ENCODE measurements at places on chromosomes 6 and 20.

GRCh38 chr6:90860822-90861601 lies 274.1 kb upstream of the MAP3K7 start:
- no peak for DNase-seq

- DNase-seq: no peak
Observed at GRCh38 chr20:43430265-43431133, 27.2 kb upstream of the SRSF6 start.

DNA sequence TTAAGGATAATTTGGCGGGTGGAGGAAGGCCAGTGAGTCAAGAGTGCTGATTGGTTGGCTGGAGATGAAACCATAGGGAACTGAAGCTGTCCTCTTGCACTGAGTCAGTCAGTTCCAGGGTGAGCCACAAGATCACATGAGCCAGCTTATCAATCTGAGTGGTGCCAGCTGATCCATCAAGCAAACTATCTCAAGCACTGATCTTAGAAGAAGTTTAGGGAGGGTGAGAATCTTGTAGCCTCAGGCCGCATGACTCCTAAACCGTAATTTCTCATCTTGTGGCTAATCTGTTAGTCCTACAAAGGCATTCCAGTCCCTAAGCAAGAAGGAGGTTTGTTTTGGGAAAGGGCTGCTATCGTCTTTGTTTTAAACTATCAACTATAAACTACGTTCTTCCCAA lies 954.3 kb downstream of the KIF16B start:
- DNase-seq: no peak

GRCh38 chr6:37783856-37784584 lies 35.5 kb upstream of the ZFAND3 start:
- DNase-seq: peak; percentile 19

DNA sequence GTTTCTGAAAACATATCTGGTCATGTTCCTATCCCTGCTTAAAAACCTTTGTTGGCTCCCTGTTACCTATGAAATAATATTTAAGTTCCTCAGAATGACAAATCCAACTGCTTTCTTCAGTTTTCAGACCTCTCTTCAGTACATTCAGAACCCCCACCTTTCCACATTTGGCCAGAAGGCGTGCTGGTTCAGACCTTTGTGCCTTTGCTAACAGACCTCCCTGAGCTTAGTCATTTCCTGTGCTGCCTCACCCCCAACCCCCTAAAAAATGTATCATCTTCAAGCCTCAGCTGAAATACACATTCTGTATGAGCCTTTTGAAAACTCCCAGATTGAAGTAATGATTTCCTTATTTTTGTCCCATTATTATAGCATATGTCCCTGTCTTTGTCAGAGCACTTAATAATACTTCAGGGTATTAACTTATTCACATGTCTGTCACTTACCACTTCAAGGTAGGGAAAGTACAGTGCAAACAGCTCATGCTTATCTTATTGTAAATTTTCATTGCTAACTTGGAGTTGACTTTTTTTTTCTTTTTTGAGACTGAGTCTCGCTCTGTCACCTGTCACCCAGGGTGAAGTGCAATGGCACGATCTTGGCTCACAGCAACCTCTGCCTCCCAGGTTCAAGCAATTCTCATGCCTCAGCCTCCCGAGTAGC lies 19.7 kb downstream of the FAM217A start:
- no peak for DNase-seq

DNA sequence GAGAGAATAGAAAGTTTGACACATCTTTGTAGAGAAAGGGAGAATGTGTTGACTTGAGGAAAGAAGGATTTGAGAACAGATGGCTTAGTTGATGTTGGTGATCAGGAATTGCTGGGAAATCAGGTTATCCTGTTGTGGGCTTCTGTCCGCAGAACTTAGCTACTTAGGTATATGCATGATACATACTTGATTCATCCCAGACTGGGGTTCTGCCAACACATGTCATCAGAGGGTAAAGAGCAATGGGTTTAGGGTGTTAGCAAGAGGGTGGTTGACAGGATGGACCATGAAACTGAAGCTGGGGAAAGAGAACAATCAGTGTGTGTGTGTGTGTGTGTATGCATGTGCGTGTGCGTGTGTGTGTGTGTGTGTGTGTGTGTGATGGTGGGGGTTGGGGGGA lies 50.6 kb upstream of the NELFCD start:
- no peak for DNase-seq

- no peak for DNase-seq
Observed at GRCh38 chr20:33917831-33918525, 75.7 kb upstream of the RALY start.

DNA sequence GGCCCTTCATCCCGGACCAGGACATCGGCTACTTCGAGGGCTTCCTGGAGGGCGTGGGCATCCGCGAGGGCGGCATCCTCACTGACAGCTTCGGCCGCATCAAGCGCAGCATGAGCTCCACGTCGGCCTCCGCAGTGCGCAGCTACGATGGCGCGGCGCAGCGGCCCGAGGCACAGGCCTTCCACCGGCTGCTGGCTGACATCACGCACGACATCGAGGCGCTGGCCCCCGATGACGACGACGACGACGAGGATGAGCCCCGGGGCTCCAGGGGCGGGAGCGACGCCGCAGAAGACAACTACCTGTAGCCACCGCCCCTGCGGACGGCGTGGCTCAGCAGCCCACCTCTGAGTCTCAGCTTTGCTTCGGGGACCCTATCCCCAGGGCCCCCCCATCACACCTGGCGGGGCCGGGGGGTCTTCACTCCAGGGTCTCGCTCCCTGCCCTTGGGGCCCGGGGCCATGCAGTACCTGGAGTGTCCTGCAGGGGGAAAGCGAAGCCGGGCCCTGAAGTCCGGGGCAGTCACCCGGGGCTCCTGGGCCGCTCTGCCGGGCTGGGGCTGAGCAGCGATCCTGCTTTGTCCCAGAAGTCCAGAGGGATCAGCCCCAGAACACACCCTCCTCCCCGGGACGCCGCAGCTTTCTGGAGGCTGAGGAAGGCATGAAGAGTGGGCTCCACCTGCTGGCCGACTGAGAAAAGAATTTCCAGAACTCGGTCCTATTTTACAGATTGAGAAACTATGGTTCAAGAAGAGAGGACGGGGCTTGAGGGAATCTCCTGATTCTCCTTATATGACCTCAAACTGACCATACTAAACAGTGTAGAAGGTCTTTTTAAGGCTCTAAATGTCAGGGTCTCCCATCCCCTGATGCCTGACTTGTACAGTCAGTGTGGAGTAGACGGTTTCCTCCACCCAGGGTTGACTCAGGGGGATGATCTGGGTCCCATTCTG lies 20.8 kb upstream of the HCK start:
- peak; percentile 67 for DNase-seq

DNA sequence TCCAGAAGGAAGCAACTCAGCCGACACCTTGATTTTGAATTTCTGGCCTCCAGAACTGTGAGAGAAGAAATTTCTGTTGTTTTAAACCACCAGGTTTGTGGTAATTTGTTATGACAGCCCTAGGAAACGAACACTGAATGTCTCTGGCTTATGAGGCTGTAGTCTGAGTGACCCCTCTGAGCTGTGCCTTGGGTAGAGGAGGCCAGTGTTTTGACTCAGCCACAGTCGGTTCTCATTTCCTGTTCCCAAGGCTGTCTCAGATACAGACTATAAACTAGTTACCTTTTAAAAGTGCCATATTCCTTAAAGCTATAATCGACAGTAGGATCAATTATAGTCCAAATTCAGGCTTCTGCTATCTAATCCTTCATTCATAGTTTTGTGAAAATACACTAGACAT lies 391.2 kb upstream of the MAP3K7 start:
- no peak for DNase-seq

GRCh38 chr6:166400181-166400580 lies 17.4 kb upstream of the MPC1 start:
- DNase-seq: no peak

DNA sequence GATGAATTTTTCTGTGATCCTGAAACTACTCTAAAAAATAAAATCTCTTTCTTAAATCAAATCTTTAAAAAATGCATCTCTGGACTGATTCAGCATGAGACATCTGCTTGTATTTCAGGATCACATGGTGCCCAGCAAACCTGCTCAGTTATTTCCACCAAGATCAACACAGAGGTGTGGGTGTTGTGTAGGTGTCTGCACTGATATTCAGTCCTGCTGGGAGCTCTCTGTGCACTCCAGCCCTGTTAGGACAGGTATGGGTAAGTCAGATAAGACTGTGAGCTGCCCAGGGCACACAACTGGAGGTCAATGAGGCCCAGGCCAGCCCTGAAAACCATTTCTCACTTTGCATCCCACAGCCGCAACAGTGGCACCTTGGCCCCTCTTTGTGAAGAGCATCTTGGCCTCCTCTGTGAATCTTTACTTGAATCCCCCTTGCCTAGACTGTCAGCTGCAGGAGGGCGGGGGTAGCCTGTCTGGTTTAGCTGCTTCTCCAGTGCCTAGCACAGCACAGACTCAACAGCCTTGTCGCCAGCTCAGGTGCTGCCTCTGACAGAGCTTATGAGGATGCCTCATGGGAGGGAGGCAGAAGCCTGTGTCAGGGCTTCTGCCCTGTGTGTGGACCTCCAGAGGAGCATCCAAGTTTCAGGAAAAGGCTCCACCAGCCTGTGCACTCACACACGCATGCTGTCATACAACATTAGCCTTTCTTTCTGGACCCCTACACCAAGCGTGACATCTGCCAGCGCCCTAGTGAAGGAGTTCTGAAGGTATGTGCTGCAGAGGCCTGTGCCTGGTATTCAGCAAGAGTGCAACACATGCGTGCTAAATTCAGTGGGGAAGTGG lies 187.6 kb upstream of the CST7 start:
- no peak for DNase-seq

GRCh38 chr20:51985013-51985415 lies 182.7 kb upstream of the SALL4 start:
- DNase-seq: no peak

DNA sequence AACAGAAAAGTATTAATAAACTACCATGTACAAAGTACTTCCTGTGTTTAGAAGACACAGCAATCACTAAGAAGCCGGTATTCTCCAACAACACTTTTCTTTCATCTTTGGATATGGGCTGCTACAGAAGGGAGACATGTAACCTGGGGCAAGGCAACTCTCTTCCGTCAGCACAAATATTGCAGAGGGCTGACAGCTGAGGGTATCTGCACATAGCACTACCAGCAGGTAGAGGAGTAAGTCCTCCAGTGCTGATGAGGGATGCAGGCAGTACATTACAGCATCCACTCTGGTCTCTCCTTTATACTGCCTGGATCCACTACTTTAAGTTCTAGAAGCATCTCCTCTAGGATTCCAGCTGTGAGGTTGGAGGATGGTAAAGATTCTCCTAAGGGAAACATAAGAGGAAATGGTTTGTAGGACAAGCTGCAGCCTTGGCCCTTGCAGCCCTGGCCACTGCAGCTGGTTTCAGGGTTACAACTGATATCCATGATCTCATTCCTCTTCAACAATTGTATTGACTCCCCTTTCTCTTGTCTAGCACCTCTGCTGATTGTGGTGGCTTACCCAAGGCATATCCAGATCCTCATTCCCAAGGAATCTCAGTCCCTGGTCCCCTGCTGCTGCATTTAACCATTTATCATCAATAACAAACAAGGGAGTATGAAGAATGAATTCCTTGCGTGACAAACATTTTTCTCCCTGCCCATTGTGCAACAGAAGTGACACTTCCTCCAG lies 110.7 kb upstream of the ADGRF1 start:
- no peak for DNase-seq

GRCh38 chr20:4780245-4780644 lies 58.5 kb downstream of the PRND start:
- no peak for DNase-seq

DNA sequence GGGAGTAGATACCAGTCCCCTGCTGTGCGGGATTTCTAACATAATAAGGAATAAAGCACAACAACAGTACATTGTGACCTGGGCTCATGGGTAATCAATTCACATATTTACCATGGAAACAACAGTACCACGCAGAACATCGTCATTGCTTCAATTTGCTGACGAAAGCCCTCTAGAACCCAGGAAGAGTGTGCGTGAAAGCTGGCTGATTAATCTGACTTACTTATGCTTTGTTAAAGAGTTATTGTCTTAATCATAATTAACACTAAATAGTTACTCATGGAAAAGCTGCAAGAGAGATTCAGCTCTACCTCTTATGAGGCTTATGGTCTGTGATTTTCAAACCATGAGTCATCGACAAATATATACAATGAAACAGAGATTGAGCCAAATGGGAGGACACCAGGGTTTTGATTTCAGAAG lies 644.3 kb upstream of the AGPAT4 start:
- DNase-seq: no peak

DNA sequence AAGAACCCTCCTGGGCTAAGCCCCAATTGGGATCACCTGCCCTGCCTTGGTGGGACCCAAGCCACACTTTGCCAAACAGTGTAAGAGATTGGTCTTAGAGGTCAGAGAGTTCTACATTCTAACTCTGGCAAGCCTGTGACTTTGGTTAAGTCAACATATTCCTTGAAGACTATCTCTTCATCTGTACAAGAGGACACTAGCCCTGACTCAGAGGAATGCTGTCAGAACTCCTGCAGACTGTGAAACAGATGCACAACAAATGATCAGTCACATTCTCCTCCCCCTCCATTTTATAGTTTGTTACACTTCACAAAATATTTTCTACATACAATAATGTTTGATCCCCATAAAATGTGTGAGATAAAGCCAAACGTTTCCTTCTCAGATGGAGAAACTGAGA lies 91.7 kb upstream of the EPB41L1 start:
- no peak for DNase-seq

GRCh38 chr6:157068691-157069324 lies 254.5 kb downstream of the TMEM242 start:
- DNase-seq: no peak

- no peak for DNase-seq
Observed at GRCh38 chr20:53788253-53789022, 194.8 kb upstream of the ZNF217 start.

DNA sequence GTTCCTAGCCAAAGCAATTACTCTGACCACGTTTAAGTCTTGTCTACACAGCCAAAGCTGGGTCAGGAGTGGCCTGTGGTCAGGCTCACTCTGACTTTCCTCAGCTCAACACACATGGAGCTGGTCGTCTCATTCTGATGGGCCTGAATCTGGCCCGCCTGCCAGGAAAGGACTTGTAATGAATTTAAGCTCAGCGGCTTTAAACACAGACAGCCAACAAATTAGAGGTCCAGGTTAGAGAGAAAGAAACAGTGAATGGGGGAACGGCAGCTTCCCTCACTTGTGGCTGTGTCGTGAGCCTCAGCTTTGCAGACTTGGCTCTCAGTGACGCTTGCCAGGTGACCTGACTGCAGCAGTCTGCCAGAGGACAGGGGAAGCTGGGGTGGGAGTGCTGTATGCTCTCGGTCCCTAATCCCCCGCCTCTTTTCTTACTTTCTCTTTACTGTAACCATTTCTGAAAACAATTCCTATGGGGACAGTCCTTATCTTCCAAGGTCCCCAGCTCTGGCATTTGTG lies 121.9 kb upstream of the AGPAT4 start:
- DNase-seq: no peak

GRCh38 chr6:10730254-10730653 lies 7.4 kb downstream of the TMEM14C start:
- DNase-seq: no peak

GRCh38 chr20:61735503-61735785 lies 330.2 kb downstream of the TAF4 start:
- DNase-seq: no peak

GRCh38 chr6:24844903-24845302 lies 46.2 kb upstream of the ARMH2 start:
- DNase-seq: no peak

All from activated B cell treated with CpG ODN at 0.5 μM for 24 hours (primary cell).